Cardiac atrium fibroblast (primary cell): ENCODE measurements at places on chromosomes 6 and 20. TPM values are rescaled to one million over a fixed set of nuclear protein-coding genes. Genes with fewer than 3 reads are reported as not detected.

IL20RA gene
- total RNA-seq, result not detected in 2 replicates

PNLDC1 gene
- total RNA-seq, result not detected in 2 replicates

ADGRB3 gene
- total RNA-seq, result 1.3 and 1.8 TPM in 2 replicates

SNX21 gene
- 33.6 and 41.5 TPM in 2 replicates for total RNA-seq

DLL1 gene
- under 0.01 and 0.16 TPM in 2 replicates for total RNA-seq

PNPLA1 gene
- total RNA-seq, result 0.49 TPM in 1 of 2 replicates, not detected in the other

MUC21 gene
- total RNA-seq, result not detected in 2 replicates

DEF6 gene
- total RNA-seq, result 1.1 TPM in 1 of 2 replicates, not detected in the other

PAQR8 gene
- 2.8 and 2.9 TPM in 2 replicates for total RNA-seq

PCK1 gene
- total RNA-seq, result not detected in 2 replicates

TNXB gene
- 41.5 and 45.3 TPM in 2 replicates for total RNA-seq

SLC22A3 gene
- total RNA-seq, result 3.2 and 3.4 TPM in 2 replicates

EPHA7 gene
- total RNA-seq, result under 0.01 and 0.65 TPM in 2 replicates

KCNK16 gene
- not detected in 2 replicates for total RNA-seq

SLC35B2 gene
- total RNA-seq, result 65.0 and 70.3 TPM in 2 replicates

UCKL1 gene
- total RNA-seq, result 14.9 and 17.3 TPM in 2 replicates

BEND6 gene
- 3.2 and 4.0 TPM in 2 replicates for total RNA-seq

SAPCD1 gene
- 0.54 TPM in 1 of 2 replicates, not detected in the other for total RNA-seq

MROH8 gene
- total RNA-seq, result 0.36 and 1.9 TPM in 2 replicates

PDE7B gene
- total RNA-seq, result 41.0 and 49.5 TPM in 2 replicates

COL19A1 gene
- total RNA-seq, result not detected in 2 replicates
